Sigmoid colon (tissue), 7 donors: ENCODE measurements at places on chromosomes 7 and 10. TPM values are rescaled to one million over a fixed set of nuclear protein-coding genes. Genes with fewer than 3 reads are reported as not detected.

Gene TMEM229A
- total RNA-seq = not detected

Gene DPYSL4
- 1.9 TPM for total RNA-seq

Gene PLXNA4
- total RNA-seq = 4.4 TPM

Gene NEUROG3
- not detected for total RNA-seq

Gene SYNPO2L
- not detected for total RNA-seq

Gene FAM237B
- not detected for total RNA-seq

Gene PSD
- total RNA-seq = 394 TPM

DNA sequence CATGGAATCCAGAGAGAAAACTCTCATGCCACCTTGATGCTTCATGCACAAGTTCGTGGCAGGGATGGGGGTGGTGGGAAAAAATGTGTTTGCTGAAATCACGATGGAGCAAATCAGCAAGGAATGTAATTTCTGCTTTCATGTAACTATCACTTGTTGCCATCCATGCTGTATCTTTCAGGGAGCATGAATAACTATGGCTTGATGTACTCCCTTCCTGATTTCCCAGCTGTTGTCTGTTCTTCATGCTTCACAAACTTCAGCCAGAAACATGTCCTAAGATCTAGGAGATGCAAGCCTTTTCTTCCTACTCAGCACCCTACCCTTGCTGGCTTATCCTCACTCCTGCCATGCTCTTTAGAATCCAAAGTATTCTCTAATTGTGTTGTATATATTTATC, 64.0 kb downstream of the LRRC4 start:
- DNase-seq = no peak

DNA sequence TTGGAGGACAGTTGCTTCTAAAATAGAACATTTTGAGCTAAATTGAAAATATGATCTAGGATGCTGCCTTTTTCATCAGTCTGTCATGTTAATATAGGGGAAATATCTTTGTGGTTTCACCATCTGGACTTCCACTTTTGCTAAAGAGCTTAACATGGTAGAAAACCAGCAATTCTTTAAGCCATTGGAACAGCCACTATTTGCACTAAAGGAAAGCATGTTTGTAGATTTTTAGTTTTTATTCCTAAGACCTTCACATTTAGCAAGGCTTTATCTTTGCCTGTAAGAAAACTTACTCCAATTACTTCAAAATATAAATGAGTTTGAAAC, 291.0 kb downstream of the RNLS start:
- no peak for DNase-seq

- DNase-seq = no peak
These were observed 178.8 kb downstream of the REEP3 start for GRCh38 chr10:63699785-63700613.

GRCh38 chr7:17932770-17933169, 7.5 kb downstream of the SNX13 start:
- DNase-seq = no peak

DNA sequence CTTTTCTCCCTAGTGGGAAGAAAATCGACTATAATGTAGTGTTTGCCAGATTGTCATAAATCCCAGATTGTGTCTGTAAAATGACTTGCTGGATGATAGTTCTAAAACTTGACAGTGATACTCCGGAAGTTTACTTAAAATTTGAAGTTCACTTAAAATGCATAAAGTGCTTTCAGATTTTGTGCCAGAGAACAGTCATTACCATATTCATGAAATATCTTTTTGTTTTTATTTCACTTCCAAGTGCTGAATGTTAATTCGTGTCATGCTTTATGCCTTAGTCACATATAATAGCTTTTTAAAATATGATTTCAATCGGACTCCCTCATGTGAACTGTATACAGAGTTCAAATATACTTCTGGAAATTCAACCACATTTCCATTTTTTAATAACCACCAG, 30.4 kb downstream of the PRPF18 start:
- no peak for DNase-seq

DNA sequence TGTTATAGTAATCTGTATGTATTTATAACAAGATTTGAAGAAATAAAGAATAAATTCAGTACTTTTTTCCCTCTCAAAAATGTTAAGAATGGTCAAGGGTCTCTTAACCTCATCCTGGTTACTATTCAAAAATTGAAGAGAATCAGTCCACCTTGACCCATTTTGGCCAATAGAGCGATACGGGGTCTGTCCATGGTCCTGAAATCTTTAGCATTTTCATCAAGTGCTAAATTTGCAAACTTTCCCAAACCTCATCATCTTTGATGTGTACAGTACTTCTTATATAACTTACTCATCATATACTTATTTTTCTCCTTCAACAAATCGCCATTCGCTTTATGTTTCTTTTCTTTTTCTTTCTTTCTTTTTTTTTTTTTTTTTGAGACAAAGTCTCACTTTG, 23.6 kb downstream of the TMEM178B start:
- no peak for DNase-seq

- DNase-seq = no peak
These were observed 40.7 kb downstream of the ARL4A start for GRCh38 chr7:12728192-12728538.

DNA sequence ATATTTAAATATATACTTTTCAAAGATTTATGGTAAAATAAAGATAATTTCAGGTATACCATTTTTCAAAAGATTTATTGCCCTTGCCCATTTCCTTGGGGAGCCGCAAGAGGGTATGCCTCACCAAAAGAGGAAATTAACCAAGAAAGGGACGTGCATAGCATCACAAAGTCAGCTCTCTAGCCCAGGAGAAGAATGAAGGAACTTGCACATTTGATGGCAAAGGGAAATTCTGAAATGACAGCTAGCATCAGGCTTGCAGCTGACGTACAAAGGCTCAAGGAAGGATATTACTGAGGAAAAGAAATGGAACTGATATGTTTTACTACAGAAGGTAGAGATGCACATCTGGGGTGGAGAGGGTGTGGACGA, 93.6 kb upstream of the RSU1 start:
- no peak for DNase-seq

- no peak for DNase-seq
These were observed 72.8 kb upstream of the ADRA2A start for GRCh38 chr10:111004016-111004415.

DNA sequence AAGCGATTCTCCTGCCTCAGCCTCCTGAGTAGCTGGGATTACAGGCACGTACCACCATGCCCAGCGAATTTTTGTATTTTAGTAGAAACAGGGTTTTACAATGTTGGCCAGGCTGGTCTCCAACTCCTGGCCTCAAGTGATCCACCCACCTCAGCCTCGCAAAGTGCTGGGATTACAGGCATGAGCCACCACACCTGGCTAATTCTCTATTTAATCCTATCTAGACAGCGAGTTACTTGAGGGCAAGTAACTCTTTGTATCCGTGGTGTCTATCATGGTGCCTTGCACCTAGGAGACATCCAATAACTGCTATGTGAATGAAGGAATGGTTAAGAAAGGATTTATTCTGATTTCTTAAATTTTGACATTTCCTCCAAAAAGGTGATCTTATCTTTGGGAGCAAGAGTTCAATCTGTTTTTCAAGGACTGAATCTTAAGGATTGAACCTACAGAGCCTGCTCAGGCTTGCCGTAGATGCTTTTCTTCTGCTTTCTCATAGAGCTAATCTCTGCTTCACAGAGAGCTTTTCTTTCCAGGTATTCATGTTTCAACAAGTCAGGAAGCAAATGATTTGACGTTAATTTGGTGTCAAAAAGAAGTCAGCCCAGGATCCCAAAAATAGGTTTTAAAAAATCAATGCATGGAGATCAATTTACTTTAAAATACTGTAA, 101.6 kb downstream of the CUL2 start:
- no peak for DNase-seq

DNA sequence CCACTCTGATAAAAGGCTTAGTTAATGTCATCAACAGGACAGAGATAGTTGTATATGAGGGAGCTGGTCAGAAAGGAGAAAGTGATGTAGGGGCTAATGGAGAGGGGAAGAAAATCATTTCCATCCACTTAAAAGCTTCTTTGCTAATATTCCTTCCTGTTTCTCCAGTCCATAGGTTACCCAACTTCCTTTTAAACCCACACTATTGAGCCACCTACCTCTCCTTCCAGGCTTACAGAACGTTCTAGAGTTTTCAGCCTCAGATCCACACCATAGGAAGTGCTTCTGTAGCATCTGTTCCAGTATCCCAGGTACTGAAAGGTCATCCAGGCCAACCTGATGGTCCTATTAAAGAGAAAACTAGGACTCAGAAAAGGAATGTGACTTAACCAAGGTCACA, 28.2 kb downstream of the STRIP2 start:
- DNase-seq = no peak

GRCh38 chr7:16543456-16543855, 16.8 kb downstream of the LRRC72 start:
- no peak for DNase-seq

- DNase-seq = peak; percentile 37
These were observed 256.0 kb downstream of the SKAP2 start for GRCh38 chr7:26608402-26608801.

- no peak for DNase-seq
These were observed 148.4 kb upstream of the AHR start for GRCh38 chr7:17150018-17150417.

DNA sequence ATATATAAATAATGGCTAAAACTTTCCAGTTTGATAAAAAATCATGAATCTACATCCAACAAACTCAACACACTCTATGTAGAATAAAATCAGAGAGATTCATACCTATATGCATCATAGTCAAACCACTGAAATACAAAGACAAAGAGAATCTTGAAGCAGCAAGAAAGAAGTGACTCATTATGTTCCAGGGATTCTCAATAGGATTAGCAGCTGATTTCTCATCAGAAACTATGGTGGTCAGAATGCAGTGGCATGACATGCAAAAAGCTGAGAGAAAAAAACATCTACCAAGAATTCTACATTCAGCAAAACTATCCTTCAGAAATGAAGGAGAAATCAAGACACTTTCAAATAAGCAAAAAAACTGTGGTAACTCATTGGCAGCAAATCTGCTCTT, 187.4 kb downstream of the RNLS start:
- DNase-seq = no peak

- no peak for DNase-seq
These were observed 68.6 kb downstream of the BUB3 start for GRCh38 chr10:123222832-123223231.

DNA sequence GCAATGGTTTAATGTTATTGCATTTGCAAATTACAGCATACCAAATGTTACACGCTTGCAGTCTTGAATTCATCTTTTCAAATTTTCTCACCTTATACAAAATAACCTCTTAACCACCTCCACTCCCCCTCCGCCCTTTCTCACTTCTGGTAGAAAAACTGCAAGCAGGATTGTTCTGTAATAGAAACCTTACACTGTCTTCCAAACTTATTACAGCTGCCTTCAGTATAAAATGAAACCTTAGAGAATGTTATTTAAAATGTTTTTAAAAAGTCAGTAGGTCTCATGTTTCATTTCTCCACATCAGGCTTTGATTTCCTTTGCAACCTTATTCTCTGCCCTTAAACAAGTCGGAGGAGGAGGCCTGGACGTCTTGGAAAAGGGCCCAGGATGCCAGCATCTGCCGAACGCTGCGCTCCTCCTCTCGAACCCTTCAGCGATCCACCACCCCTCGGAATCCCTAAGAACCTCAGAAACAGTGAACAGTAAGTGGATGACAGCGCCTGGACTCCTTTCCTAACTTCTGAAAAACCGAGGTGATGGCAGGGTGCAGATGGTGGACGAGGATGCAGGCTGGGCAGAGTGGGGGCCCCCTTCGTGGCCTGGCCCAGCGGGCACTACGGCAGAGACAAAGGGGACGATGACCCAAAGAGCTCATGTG, 74.0 kb downstream of the FGFR2 start:
- no peak for DNase-seq

DNA sequence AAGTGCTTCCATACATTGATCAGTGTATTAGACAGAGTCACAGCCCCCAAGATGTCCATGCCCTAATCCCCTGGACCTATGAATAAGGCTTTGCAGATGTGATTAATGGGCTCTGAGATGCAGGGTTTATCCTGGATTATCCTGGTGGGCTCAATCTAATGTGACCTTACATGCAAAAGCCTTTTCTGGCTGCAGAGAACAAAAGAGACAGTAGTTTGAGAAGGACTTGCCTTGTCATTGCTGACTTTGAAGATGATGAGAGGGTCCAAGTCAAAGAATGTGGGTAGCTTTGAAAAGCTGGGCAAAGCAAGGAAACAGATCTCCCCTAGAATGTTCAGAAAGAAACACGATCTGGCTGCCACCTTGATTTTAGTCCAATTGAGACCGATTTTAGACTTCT, 238.7 kb downstream of the CCSER2 start:
- DNase-seq = no peak
